ENCODE measurements at places on chromosomes 6 and 20.
A peak's percentile ranks its signal among the peaks of the same experiment; 100 is the strongest.

GRCh38 chr6:86629123-86629522, 308.2 kb upstream of the HTR1E start:
- DNase-seq = no peak

DNA sequence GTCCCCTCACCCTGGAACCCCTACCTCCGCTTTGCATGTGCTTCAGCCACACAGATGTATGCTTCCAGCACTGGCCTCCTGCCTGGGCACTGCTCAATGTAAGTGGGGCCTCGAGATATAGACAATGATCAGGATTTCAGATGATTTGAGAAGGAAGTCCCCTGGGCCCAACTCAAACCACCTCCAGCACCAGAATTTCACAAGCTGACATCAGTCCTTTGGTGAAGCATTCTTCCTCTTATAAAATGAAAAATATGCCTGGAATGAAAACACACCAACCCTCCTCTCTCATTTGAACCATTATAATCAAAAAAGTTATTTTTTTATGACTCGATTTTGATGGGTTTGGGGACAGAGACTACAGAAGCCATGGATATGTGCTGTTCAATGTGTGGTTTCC, 48.5 kb downstream of the BTBD3 start:
- DNase-seq = no peak

DNA sequence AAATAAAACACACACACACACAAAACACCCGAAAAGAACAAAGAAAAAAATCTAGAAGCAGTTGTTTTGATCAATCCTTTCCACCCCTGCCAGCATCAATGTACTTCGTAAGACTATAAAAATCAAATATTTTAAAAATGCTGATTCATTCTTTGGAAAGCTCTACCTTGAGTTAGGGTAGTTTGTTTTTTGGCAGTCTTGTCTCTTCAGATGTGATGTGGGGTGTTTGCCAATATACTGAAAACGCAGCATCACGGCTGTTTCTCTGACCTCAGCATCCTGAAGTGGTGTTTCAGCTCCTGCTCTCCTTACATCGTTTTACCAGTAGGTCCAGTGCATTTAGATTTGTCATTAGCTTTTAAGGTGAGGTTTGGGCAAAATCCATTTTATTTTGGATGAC, 526.0 kb downstream of the UTRN start:
- no peak for DNase-seq

DNA sequence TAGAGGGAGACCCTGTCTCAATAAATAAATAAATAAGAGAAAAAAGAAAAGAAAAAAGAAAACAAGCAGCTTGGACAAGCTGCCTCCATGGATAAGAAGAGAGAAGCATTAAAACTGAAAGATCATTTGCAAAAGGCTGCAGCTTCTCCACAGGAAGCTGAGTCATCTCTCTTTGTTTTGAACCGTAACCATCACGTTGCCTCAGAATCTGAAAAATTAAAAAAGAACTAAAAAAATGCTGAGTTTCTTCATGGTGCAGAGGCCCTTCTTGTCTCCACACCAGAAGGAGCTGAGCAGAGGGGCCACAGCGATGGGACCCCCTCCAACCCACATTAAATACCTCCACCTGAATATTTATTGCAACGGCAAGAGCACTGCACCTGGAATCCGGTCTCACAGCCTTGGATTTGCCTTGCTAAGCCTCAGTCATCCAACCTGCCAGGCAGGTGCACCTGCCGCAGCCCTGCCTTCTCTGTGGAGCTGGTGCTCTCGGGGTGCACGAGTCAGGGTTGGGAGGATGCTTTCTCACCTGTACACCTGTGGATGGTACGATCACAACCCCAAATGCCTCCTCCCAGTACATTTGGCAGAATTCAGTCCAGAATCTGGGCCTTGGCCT, 28.1 kb downstream of the TOX2 start:
- peak; percentile 67 for DNase-seq

DNA sequence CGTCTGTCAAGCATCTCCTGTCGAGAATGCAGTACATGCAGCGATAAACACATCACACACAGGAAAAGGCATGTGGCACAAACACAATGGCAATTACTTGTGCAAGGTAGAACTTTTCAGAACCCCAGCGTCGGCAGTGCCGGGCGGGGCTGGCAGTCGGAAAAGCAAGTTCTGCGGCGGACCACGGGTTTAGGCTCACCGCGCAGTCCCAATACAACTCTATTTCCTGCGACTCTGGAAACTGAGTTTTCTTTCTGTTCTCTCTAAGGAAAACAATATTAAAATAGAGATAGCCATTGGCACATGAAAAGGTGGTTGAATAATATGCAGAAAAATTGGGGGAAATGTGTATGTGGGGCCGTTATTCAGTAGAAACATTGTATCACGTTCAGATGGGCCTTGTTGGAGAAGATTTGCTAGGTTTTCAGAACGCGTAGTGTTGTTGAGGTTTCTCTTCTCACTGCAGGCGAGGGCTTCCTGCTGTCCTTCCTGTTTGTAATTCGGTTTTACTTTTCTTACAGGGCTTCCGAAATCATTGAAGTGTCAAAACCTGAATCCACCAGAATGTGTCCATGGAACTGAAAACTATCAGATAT, 369.5 kb downstream of the THBS2 start:
- DNase-seq = no peak
